Liver (tissue), 10 donors: ENCODE measurements at places on chromosomes 2 and 18.
A peak's percentile ranks its signal among the peaks of the same experiment; 100 is the strongest.

GRCh38 chr2:129379411-129379810, 600.1 kb upstream of the RAB6C start:
- no peaks in the 10 kb centered on the region for H3K36me3 ChIP-seq
- no peaks in the 10 kb centered on the region for H3K27me3 ChIP-seq
- no peaks in the 10 kb centered on the region for H3K4me1 ChIP-seq
- DNase-seq: no peak
- H3K27ac ChIP-seq: no peak overlapping the region

DNA sequence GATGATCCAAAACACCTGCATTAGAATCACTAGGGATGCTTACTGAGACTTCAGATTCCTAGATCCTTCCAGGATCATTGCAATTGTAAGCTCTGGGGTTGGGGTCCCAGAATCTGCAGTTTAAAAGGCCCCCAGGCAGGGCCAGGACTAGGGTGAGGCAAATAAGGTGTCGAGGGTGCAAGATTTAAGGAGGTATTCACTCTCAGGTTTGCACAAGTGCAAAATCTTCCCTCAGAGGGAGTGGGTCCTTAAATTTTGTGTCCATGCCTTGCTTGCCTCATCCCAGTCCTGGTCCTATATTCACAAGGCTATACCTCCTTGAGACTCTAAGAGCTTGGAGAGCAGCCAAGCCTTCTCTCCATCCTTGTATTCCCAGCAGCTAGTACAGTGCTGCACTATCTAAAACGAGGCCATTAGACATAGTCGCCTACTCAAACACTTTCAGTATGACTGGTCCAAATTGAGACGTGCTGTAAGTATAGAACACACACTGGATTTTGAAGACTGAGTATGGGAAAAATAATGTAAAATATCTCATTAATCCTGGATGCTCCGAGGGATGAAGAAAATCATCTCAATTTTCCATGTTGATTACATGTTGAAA, 31.6 kb upstream of the MREG start:
- no peak overlapping the region for H3K27ac ChIP-seq
- no peaks in the 10 kb centered on the region for H3K4me1 ChIP-seq
- no peak for DNase-seq
- H3K27me3 ChIP-seq: no peaks in the 10 kb centered on the region

DNA sequence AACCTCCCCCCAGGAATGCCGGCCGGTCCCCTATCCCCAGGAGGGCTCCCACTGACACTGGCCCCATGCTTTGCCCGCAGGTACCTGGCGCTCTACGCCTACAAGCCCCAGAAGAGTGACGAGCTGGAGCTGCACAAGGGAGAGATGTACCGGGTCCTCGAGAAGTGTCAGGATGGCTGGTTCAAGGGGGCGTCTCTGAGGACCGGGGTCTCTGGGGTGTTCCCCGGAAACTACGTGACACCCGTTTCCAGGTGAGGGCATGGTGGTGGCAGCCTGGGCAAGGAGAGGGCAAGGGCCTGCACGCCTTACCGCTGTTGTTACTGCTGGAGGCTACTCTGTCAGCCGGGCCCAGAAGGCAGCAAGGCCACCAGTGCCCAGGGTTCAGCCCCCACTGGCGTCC, 181.3 kb downstream of the SEPTIN10 start:
- H3K36me3 ChIP-seq: no peaks in the 10 kb centered on the region
- no peaks in the 10 kb centered on the region for H3K27me3 ChIP-seq
- H3K4me3 ChIP-seq: no peak overlapping the region
- H3K4me1 ChIP-seq: no peaks in the 10 kb centered on the region

DNA sequence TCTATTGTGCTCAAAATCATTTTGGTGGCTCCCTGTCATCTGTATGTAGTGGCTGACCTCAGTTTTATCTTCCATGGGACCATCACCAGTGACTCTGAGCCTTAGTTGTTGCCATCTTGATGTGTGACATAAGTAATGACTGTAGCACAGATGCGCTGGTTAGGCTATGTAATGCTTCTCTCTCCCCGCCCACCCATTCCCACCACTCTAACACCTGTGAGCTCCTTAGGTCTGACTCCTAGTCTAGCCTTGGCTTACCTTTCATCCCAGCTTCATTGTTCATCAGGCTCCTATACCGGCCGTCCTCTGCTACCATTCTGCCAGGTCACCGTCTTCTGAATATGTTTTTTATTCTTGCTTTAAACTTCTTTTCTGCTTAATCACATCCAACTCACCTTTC, 17.2 kb downstream of the MYO1B start:
- H3K36me3 ChIP-seq: no peaks in the 10 kb centered on the region
- peak overlapping the region; percentile 46 for H3K4me3 ChIP-seq
- DNase-seq: no peak
- H3K27ac ChIP-seq: peak overlapping the region; percentile 77
- no peaks in the 10 kb centered on the region for H3K27me3 ChIP-seq
- H3K4me1 ChIP-seq: peaks cover 49% of the 10 kb centered on the region
